ENCODE measurements at places on chromosomes 11 and 22. TPM values are rescaled to one million over a fixed set of nuclear protein-coding genes. Genes with fewer than 3 reads are reported as not detected.

Gene FGF19
- total RNA-seq = 0.10 TPM

Gene CCDC87
- total RNA-seq = 0.10 TPM

Gene LARGE2
- 1.4 TPM for total RNA-seq

Gene CRYAB
- not detected for total RNA-seq

Gene CCDC81
- total RNA-seq = 0.77 TPM

Gene ASCL2
- total RNA-seq = 0.38 TPM

Gene MPZL3
- total RNA-seq = 76.3 TPM

Gene SLC5A1
- not detected for total RNA-seq

Gene TEX54
- 0.77 TPM for total RNA-seq

Gene C11orf16
- not detected for total RNA-seq

Gene PPME1
- 42.8 TPM for total RNA-seq

Gene OR2AG2
- total RNA-seq = not detected

Gene YPEL1
- total RNA-seq = 4.4 TPM

Gene KDM4E
- not detected for total RNA-seq

Data from activated T-cell treated with anti-CD3 and anti-CD28 coated beads, Interleukin-2, amount 50 U/mL, for 72 hours (primary cell).